ENCODE measurements at places on chromosomes 16 and 17. TPM values are rescaled to one million over a fixed set of nuclear protein-coding genes. Genes with fewer than 3 reads are reported as not detected.

DNA sequence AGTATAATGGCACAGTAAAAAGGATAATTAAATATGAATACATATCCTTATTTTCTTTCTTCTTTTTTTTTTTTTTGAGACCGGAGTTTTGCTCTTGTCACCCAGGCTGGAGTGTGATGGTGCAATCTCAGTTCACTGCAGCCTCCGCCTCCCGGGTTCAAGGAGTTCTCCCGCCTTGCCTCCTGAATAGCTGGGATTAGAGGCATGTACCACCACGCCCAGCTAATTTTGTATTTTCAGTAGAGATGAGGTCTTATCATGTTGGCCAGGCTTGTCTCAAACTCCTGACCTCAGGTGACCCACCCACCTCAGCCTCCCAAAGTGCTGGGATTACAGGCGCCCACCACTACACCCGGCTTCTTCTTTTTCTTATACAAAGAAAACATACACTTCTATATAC is 12.0 kb downstream of the GABARAPL2 start:
- no peak for DNase-seq

- no peak for DNase-seq
Measured at GRCh38 chr16:55678161-55678821, 22.5 kb downstream of the SLC6A2 start.

TBX2 gene
- 9.7 TPM for total RNA-seq

GRCh38 chr17:50475362-50475761 is 3.3 kb upstream of the RSAD1 start:
- DNase-seq, result no peak

AGRP gene
- total RNA-seq, result not detected

HS3ST3B1 gene
- total RNA-seq, result 2.8 TPM

DNA sequence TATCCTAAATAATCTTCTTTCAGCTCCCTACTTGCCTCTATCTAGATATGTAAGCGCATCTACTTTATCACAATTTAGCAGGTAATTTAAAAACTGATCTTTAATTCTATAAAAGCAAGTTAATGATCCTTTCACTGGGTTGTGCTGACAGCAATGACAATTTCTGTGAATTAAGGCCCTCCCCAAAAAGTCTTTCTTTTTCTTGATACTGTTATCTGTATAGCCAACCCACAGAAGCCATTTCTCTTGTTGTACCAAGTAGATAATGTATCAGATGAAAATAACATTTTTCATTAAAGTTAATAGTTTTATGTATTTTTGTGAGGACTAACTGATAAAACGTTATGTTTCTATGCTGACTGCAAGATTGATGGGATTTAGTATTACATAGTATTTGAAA is 3.8 kb downstream of the ZPBP2 start:
- DNase-seq, result no peak

- DNase-seq, result no peak
Measured at GRCh38 chr16:54397190-54397835, 110.7 kb upstream of the IRX3 start.

DNA sequence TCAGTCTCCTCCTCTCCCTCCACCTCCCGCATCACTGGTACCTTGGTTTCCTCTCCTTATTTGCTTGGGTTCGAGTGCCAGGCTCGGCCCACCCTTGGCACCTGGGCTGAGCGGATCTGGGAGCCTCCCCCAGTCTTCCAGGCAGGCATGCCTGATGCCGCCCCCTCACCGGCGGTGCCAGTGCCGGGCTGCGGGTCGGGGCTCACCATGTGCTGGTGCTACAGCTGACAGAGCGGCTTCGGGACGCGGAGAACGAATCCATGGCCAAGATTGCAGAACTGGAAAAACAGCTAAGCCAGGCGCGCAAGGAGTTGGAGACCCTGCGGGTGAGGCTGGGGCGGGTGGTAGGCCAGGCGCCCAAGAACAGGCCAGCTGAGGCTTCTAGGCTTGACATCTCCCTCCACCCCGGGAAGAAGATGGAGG is 19.2 kb downstream of the FMNL1 start:
- no peak for DNase-seq

GP1BA gene
- 0.44 TPM for total RNA-seq

DNA sequence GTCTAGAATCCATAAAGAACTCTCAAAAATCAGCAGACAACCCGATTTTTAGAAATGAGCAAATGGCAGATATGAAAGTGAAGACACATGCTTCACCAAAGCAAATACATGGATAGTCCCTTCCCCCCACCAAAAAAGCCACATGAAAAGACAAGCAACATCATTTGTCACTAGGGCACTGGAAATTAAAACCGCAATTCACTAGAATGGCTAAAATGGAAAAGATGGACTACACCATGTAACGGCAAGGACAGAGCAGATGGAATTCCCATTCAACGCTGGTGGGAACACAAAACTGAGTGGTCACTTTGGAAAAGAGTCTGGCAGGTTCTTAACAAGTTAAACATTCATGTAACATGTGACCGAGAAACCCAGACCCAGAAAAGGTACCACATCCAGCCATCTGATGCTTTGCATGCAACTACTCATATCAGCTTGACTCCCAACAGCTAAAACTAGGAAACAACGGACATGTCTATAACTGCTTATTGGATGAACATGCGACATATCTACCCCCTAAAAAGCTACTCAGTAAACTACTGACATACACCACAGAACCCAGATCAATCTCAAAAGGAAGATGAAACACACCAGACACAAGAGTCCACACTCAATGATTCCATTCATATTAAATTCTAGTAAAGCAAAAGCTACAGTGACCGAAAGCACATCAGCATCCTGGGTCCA is 132.6 kb downstream of the ZNF778 start:
- DNase-seq, result no peak

EVPLL gene
- total RNA-seq, result not detected

GRCh38 chr16:24309258-24310142 is 53.4 kb downstream of the CACNG3 start:
- no peak for DNase-seq

CX3CL1 gene
- 11.9 TPM for total RNA-seq

CFAP97D1 gene
- total RNA-seq, result not detected

HOXB13 gene
- total RNA-seq, result not detected

GRCh38 chr17:57954397-57955182 is 622 bp downstream of the CUEDC1 start:
- DNase-seq, result peak; percentile 88

RNF222 gene
- not detected for total RNA-seq

DNA sequence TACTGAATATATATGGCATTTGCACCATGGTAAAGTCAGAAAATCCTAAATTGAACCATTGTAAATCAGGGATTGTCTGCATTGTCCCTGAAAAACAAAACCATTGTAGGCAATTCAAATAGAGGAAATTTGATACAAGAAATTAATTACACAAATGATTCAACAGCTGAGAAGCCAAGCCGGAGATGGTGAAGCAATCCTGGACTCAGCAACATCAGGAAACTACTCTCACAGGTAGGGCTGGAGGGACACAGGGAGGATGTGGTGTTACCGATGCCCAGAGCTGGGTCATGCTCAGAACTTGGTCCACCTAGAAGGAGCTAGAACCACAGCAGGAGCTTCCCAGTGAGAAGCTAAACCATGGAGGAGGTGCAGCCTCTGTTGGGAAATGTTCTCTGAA is 18.5 kb upstream of the SCNN1B start:
- no peak for DNase-seq

WNT9B gene
- total RNA-seq, result 2.4 TPM

DNA sequence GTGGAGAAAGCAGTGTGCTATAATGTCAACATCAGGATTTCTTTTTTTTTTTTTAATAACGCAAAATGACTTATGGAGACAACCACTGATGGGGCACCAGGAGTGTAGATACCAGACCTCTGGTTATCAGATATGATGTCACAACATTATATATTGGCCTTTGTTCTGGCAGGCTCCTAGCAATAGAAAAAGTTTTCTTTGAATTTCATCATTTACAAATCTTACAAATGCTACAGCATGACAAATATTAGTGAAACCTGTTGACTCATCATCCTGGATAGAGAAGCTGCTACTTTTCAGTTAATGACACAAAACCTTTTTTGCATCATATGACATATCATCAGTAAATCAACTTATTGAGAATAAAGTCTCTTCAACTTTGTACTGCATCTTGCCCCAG is 6.1 kb downstream of the THUMPD1 start:
- DNase-seq, result no peak

ZSCAN10 gene
- not detected for total RNA-seq

DNA sequence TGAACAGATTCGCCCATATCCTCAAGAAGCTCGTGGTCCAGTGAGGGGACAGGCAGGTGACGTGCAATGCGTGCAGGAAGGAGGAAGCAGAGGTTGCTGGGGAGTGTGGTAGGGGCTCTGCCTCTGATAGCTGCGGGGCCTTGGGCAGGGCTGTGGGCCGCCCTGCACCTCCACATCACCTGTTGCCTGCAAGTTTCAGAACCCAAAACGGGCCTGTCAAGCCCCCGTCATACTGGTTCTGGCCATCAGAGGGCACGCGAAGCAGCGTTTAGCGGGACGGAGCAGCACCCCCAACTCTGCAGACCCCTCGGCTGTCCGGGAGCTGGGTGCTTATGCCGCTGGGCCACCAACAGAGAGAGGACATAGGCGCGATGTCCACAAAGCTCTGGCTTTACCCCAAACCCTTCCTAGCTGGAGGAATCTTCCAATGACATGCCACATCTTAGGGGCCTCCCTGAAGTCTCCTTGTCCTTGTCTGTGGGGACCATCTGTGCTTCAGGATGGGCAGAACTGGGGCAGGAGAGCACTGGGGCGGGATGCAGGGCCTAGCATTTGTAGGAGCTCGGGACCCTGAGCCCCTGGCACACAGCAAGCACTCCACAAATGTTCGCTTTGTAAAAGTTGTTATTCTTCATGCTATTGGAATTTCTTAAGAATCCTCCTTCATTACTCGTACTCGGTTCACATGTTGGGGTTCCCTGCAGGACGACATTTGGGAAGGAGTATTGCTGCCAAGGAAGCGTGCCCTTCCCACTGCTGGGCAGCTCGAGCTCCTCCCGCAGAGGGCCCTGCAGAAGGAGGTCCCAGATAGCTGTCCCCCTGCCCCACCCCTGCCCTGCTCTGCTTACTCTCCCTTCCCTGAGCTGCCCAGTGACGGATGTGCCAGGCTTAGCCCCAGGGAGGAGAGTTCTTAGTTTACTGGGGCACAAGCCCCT is 64.3 kb downstream of the CNGB1 start:
- DNase-seq, result peak; percentile 25

DNA sequence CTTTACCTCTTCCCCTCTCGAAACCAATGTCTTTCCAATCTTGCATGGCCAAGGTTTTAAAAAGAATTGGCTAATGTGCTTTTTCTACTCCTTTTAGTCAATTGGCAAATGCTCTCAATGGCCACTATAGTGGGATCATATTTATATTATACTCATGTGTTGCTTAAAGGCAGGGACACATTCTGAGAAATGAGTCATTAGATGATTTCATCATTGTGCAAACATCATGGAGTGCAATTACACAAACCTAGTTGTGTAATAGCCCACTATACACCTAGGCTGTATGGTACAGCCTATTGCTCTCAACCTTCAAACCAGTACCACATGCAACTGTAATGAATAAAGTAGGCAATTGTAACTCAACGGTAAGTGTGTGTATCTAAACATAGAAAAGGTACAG is 180.9 kb downstream of the HS3ST3A1 start:
- no peak for DNase-seq

DNA sequence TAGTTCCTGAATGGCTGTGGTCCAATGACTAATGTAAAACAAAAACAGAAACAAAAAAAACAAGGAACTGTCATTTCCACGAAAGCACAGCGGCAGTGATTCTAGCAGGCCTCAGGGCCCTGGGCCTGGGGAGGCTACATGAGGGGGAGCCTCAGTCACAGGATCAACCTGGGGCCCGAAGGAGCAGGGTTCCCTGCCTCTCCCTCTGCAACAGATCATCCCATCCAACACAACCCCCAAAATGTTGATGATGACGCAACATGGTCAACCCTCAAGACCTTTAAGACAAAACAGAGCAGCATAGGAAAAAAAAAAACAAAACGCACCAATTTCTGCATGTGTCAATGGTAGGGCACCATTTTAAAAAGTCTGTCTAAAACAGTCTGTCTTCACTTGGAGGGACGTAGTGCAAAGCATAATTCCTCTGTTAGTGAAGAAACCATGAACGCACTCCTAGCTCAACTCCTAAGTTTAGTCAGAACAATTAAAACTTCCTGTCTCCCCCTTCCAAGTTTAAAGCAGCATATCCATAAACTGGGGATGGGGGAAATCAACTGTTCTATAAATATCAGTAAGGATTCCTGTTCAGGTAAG is 32.3 kb downstream of the AXIN2 start:
- no peak for DNase-seq

All from heart right ventricle (tissue), 16 donors.